ENCODE measurements at places on chromosomes 3 and 15. TPM values are rescaled to one million over a fixed set of nuclear protein-coding genes. Genes with fewer than 3 reads are reported as not detected.

The GOLGA8Q gene
- total RNA-seq, result 1.1 TPM

GRCh38 chr3:38397320-38397719 is 50.7 kb downstream of the XYLB start:
- DNase-seq, result no peak

GRCh38 chr3:31562525-31562924 is 29.8 kb downstream of the STT3B start:
- DNase-seq, result peak; percentile 18

GRCh38 chr3:69791106-69791505 is 51.8 kb downstream of the MITF start:
- DNase-seq, result no peak

DNA sequence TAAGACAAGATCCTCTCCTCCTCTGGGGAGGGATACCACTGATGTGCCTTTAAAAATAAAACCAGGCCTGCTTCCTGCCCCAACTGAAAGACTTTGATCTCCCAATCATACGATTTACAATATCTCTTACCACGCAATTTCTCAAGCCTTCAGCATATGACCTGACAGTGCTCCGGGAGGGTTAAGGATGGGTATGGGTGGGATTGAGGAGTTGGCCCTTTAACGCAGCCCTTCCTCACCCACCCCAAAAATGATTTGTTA is 67.4 kb downstream of the LRIG1 start:
- no peak for DNase-seq

GRCh38 chr3:177333533-177334520 is 136.5 kb upstream of the TBL1XR1 start:
- DNase-seq, result no peak

DNA sequence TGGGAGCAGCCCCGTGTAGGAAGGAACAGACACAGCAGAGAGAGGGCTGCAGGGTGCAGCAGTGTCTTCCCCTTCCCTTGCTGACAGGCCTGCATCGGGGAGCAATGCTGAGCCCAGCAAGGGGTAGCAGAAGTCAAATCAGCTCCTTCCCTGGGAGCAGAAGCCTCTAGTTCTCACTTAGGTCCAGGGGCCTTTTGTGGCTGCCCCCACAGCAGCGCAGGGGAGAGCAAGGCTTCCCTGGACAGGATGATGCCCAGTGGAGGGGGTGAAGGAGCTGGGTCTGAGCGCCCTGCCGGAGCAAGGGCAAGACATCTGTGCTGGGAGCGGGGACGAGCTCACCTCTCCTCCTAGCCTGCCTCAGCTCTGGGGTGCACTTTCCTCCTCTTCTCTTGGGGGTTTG is 827 bp downstream of the PLCB2 start:
- no peak for DNase-seq

GRCh38 chr15:89743594-89743993 is 7.5 kb downstream of the MESP1 start:
- DNase-seq, result no peak

GRCh38 chr3:64759811-64760210 is 72.0 kb upstream of the ADAMTS9 start:
- no peak for DNase-seq

DNA sequence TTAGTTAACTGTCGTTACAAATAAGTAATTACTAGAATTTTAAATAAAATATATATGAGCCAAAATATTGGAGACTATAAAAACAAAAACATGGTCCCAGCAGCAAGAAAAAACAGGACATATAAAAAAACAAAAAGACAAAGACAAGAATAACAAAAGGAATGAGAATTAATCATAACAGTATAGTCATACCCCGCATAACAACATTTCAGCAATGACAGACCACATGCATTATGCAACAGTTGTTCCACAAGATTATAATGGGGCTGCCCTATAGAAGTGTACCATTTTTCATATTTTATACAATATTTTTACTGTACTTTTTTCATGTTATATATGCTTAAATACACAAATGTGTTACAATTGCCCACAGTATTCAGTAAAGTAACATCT is 5.6 kb downstream of the HLTF start:
- no peak for DNase-seq

GRCh38 chr3:101464235-101464634 is 48.8 kb downstream of the SENP7 start:
- no peak for DNase-seq

GRCh38 chr15:33154351-33155166 is 40.0 kb downstream of the FMN1 start:
- DNase-seq, result no peak

DNA sequence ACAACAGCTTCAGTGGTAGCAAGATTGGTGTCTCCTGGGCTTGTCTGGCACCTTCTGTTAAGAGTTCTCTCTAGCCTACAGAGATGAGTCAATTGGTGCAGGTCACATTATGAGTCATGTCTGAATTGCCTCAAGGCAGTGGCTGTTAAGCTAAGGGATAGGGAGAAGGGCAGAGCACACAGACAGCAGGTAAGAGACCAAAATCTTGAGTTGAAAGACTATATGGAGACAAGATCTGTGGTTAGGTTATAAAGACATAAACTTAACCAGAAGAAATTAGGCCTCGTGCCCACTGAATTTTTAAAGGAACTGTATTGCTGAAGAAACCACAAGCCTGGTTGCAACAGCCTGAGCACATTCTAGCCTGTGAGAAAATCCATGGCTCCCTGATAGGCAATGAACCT is 19.2 kb upstream of the KPNA1 start:
- DNase-seq, result peak; percentile 46

DNA sequence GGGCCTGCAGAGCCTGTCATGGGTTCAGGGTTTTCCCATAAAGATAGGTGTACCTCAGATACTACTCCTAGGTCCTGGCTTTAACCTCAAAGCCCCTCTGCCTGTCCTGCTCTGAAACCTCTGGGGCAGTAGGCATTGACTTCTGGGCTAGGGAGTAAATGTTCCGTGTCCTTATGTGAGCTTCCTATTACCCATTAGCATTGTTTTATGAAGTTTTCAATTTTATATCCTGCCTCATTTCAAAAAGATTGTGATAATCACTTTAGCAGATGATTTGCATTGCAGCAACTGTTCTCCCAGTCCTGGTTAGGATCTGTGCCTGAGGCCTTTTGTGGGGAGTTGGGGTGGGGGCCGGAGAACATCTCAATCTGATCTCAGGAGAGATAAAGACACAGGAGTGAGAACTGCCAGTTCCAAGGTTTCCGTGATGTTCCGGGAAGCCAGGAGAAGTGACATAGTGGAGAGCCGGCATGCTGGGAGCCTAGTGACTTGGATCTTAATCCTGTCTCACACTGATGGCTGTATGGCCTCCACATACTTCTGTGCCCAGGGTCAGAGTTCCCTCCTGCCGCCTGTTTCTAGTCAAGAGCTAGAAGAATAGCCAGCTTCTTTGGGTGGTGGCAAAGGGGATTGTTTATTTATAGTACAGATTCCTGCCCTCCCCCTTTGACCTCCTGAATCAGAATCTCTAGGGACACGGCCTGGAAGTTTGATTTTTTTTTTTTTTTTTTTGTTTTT is 10.6 kb downstream of the TPM1 start:
- DNase-seq, result no peak

DNA sequence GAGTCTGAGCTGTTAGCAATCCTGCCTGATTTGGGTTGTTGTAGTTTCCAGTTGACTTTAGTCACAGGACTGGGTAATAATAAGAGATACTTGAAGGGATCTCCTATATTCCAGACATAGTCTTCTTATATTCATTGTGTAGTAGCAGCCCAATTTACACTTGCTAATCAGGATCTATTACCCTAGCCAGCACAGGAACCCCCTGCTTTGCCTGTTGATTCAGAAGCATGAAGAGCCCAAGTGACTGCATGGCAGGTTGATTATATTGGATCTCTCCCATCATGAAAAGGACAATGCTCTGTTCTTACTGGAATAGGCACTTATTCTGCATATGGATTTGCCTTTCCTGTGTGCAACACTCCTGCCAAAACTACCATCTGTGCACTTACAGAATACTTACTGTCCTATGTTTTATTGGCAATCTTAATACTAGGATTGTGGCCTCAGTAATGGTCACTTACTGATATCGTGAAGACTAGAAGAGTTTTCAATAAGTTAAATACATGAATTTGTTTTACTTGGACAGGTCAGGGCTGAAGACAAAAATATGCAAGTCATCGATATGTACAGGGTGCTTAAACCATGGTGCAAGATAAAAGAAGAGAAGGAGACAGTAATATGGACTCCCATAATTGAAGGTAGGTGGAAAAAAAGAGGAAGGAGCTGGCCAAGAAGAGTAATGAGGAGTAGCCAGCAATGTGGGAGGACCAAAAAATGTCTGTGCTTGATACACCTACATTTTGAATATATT is 304.1 kb downstream of the MCTP2 start:
- DNase-seq, result no peak

All from activated T-helper 1 cell treated with anti-CD3 and anti-CD28 coated beads, Interleukin-12 subunit alpha, Interleukin-12 subunit beta, Interleukin-2, Interleukin-4 antibody, amounts not matched to agents 30 ng/mL and 10 ng/mL and 1 ng/mL, durations not matched to agents 14 hours and 24 hours and 36 hours (primary cell).